ENCODE measurements at places on chromosomes 3 and 15. TPM values are rescaled to one million over a fixed set of nuclear protein-coding genes. Genes with fewer than 3 reads are reported as not detected.
A peak's percentile ranks its signal among the peaks of the same experiment; 100 is the strongest.

DNA sequence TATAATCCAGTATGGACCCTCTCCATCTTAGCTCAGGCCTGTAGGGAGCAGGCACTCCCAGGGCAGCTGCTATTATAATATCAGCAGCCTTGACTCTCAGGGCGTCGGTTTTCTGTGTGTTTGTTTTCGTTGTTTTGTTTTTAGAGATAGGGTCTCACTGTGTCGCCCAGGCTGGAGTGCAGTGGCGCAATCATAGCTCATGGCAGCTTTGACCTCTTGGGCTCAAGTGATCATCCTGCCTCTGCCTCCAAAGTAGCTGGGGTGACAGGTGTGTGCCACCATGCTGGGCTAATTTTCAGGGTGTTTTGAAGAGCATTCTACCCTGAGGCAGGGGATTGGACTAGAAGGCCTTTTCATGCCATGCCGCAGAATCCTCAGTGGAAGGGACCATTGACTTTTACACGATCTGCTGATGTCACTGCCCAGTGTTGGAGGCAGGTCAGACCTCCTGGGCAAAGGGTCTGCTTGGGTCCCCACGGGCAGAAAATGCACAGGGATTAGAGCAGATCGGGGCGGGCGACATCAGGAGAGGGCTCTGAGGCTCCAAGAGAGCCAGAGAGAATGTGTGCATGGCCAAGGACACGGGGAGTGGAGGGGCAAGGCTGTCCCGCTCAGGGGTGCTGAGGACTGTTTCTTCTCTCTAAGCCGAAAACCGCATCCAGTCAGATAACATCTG, 7.8 kb downstream of the MELTF start:
- no peak for DNase-seq

DNA sequence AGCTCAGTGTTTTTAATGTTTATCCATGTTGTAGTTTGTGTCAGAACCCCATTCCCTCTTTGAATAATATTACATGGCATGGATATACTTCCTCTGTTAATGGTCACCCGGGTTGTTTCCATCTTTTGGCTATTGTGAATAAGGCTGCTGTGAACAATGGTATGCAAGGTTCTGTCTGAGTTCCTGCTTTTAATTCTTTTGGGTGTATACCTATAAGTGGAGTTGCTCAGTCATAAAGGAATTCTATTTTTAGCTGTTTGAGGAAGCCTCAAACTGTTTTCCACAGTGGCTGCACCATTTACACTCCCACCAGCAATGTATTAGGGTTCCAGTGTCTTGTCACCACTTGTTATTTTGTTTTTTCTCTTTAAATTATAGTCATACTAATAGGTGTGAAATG, 99.6 kb downstream of the SLC25A26 start:
- no peak for DNase-seq

- DNase-seq, result no peak
Measured at GRCh38 chr15:81865850-81866537, 179.8 kb downstream of the MEX3B start.

GRCh38 chr15:61835496-61836106, 224.6 kb downstream of the VPS13C start:
- DNase-seq, result peak; percentile 22

GRCh38 chr3:14622368-14622767, 29.2 kb upstream of the CCDC174 start:
- DNase-seq, result no peak

GRCh38 chr3:114900908-114901307, 246.2 kb downstream of the ZBTB20 start:
- no peak for DNase-seq

DNA sequence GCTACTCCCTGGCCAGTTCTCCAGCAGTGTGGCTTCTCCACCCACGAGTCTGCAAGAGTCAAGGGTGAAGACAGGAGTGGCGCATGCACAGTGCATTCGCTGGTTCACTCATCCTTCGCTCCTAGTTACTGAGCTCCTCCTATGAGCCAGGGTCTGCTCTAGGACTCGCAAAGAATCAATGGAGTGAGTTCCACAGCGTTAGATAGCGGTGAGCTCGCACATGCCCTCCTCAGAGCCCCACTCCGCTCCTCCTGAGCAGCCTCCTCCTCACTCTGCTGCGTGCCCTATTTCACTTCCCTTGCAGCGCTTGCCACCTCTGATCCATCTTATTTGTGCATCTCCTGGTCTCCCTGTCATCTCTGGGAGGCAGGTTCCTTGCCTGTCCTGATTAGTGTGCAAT, 63.0 kb downstream of the NUP210 start:
- no peak for DNase-seq

DNA sequence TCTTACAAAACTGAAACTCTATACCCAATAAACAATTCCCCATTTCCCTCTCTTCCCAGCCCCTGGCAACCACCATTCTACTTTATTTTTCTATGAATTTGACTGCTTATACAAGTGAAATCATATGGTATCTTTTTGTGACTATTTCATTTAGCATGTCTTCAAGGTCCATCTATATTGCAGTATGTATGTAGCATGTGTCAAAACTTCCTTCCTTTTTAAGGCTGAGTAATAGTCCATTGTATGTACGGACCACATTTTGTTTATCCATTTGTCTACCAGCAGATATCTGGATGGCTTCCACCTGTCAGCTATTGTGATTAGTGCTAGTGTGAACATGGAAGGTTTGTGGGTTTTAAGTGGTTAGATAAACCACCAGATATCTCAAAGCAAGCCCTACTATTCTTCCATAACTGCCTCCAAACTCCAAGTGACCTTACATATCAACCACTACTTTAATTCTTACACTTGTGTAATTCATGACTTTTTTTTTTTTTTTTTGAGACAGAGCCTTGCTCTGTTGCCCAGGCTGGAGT, 134.7 kb downstream of the TMCC1 start:
- peak; percentile 42 for DNase-seq

GRCh38 chr3:157857440-157857839, 248.8 kb downstream of the SHOX2 start:
- DNase-seq, result no peak

DNA sequence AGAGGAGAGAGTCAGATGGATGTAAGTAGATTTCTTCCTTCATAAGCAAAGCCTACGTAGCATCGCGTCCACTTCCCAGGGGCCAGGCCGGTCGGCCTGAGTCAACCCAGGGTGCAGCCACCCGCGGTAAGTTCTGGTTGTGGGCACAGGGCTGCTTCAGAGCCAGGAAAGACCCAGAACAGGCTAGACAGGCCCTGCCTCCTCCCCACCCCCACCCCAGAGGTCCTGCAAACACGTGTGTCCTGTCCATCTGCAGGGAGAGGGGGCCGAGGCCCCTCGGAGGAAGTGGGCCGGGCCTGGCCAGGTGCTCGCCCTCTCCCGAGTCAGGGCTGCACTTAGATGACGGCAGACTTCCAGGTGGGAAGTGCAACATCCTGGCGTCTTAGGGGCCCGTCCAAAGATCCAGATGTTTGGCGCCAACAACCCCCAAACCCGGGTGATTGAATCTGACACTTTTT, 100.8 kb upstream of the ALDH1A3 start:
- no peak for DNase-seq

- no peak for DNase-seq
Measured at GRCh38 chr15:88190232-88190631, 66.3 kb downstream of the NTRK3 start.

DNA sequence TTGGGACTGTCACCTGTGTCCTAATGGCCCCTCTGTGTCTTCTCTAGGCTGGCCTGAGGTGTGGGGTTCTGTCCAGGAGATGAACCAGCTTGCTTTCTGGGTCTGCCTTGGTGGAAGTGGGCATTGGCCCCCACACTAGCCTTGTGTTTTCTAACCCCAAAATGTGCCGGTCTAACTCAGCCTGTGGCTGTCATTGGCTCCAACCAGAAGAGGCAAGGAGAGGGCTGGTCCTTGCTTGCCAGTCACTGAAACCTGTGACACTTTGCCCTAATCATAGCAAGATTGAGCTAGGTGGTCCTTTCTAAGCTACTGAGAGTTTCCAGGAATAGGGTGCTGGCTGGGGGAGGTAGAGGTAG, 2.2 kb downstream of the C15orf39 start:
- no peak for DNase-seq

- DNase-seq, result no peak
Measured at GRCh38 chr15:75721480-75721922, 8.9 kb upstream of the CSPG4 start.

- DNase-seq, result peak; percentile 68
Measured at GRCh38 chr15:25504307-25504706, 65.5 kb upstream of the UBE3A start.

DNA sequence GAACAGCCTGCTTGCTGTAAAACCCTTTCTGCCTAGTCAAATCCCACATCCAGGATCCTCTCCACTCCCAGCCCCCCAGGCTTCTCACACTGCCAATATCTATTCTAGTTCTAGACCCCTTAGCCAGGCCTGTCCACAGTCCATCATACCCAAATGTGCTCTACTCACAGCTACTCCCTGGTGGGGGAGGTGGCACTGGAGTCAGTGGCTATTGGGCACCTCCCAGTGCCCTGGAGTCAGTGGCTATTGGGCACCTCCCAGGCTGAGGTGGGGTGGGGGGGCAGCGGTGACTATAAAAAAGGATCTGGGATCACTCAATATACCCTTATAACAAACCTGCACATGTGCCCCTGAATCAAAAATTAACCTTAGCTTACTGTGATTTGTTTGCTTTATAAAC, 773 bp upstream of the DISP2 start:
- DNase-seq, result no peak

DNA sequence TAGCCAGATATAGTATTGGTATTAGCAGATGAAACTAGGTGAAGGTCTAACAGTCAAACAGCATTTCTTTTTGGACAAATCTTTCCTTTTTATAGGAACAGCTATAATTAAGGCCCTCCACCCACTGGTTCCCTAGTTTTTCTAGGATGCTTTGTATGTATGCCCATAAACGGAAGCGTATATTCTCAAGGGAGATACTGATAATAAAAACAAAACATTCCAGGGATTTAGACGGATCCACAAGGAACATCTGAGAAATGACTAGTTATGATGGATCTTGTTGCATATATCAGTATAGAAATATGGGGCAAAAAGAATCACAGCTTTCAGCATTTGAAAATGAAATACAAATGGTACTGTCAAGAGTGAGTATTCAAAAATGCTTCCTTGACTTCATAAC, 22.5 kb downstream of the LRRC28 start:
- DNase-seq, result no peak

GRCh38 chr3:185717627-185718402, 107.0 kb downstream of the IGF2BP2 start:
- DNase-seq, result peak; percentile 56

- DNase-seq, result peak; percentile 49
Measured at GRCh38 chr3:25910997-25911396, 121.1 kb downstream of the OXSM start.

GRCh38 chr15:86876387-86876944, 796.8 kb downstream of the AGBL1 start:
- peak; percentile 27 for DNase-seq

DNA sequence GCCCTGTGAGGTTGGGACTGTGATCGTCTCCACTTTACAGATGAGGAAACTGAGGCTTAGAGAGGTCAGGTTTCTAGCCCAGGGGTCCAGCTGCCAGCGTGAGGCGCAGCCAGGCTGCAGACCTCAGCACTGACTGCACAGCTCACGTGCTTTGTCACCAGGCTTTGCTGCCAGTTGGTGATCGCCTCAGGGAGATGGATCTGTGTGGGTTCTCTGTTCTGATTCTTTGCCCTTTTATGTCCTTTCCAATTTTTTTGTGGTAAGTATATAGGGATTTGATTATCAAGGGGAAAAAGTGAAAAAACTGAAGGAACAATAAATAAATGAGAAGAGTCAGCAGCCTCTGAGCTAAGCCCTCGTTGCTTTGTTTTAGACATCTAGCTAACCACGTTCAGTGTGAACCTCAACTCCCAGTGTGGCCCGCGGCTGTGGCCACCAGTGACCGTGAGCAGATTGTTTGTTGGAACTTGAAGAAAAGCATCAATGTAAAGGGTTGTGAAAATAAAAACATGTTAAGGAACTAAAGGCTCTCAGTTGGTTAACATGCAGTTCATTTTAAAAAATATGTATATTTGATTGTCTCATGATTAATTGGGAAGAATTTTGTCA, 117.6 kb downstream of the PDE8A start:
- DNase-seq, result no peak

- DNase-seq, result no peak
Measured at GRCh38 chr3:119351581-119351980, 57.4 kb downstream of the ARHGAP31 start.

DNA sequence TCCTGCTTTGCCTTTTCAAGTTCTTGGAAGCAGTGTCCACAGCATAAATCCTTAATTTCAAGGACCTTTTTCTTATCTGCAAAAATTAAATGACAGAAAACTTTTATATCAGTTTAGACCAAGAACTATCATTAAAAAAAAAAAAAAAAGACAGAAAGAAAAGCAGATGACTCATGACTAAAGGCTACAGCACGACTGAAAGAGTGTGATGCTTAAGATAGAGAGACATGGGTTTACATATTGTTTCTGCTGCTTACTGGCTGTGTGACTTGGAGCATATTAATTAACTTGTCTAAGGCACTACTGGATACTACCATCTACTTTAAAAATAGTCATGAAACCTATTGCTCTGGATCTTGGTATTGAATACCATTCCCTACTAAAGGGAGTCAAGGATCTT, 62.3 kb downstream of the CEP152 start:
- DNase-seq, result peak; percentile 73

GRCh38 chr3:168049367-168049974, 46.3 kb downstream of the GOLIM4 start:
- peak; percentile 89 for DNase-seq

DNA sequence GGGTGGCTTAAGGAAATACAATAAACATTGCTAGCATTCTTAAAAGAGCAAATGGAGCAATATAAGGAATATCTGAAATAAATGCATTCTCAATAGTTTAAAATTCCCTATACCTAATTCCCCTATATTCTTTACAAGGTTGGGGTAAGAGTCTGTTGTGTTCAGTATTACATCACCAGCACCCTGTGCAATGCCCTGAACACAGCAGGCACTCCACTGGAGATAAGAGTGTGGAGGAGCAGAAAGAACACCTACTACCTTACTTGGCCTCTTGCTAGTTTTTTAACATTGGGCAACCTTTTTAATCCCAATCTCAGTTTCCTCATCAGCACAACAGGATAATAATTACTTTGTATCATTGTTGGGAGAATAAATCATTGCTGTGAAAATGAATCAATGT, 140.2 kb upstream of the PLXND1 start:
- no peak for DNase-seq

GRCh38 chr15:101039461-101039860, 120.3 kb downstream of the LRRK1 start:
- DNase-seq, result peak; percentile 64

DNA sequence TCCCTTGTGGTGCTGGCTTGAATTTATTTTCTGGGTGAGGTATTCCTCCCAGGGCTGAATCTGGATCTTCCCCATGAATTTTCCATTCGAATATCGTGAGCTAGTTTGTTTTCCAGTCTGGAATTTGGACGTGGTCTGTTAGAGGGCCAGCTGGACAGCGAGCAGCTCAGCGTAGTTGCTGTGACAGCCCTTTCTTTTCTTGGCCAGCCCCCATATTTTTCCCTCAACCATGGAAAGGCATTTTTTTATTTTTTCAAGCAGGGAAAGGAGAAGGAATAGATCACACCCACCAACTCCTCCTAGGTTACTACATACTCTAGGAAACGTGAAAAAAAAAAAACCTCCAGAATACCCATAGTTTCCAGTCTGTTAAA, 152.0 kb downstream of the KLHL25 start:
- peak; percentile 84 for DNase-seq

AMIGO3 gene
- not detected for polyA plus RNA-seq

TMIE gene
- polyA plus RNA-seq, result 0.27 TPM

CCDC9B gene
- polyA plus RNA-seq, result 2.0 TPM

IL20RB gene
- polyA plus RNA-seq, result 1.9 TPM

STIMATE gene
- 11.6 TPM for polyA plus RNA-seq

CSPG5 gene
- 0.02 TPM for polyA plus RNA-seq

COL7A1 gene
- polyA plus RNA-seq, result 3.4 TPM

COL6A5 gene
- polyA plus RNA-seq, result 0.06 TPM

ALDH1L1 gene
- polyA plus RNA-seq, result not detected

TAMM41 gene
- polyA plus RNA-seq, result 9.0 TPM

CHST14 gene
- 18.1 TPM for polyA plus RNA-seq

PRR20G gene
- not detected for polyA plus RNA-seq
